ENCODE measurements at places on chromosomes 7 and 10.

GRCh38 chr10:17237915-17238444 lies 9.9 kb downstream of the VIM start:
- no peak overlapping the region for H3K4me3 ChIP-seq
- H3K27me3 ChIP-seq, result no peaks in the 10 kb centered on the region
- H3K27ac ChIP-seq, result no peak overlapping the region
- no peak for DNase-seq
- H3K4me1 ChIP-seq, result no peaks in the 10 kb centered on the region

DNA sequence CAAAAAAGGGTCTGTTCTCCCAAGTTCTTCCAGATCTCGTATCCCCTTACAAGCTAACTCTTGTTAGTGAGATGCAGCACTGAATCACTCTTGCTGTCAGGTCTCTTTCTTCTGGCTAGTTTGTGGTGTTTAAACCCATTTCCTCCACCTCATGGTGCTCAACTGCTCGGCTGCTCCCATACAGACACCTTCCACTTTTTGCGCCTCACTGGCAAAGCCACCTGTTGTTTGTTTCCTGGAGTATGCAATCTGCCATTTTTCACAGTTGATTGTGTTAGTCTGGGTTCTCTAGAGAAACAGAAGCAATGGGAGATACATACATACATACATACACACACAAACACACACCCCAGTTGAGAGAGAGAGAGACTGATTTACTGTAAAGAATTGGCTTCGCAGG lies 124.4 kb upstream of the SP8 start:
- DNase-seq, result no peak
- H3K4me1 ChIP-seq, result no peaks in the 10 kb centered on the region

DNA sequence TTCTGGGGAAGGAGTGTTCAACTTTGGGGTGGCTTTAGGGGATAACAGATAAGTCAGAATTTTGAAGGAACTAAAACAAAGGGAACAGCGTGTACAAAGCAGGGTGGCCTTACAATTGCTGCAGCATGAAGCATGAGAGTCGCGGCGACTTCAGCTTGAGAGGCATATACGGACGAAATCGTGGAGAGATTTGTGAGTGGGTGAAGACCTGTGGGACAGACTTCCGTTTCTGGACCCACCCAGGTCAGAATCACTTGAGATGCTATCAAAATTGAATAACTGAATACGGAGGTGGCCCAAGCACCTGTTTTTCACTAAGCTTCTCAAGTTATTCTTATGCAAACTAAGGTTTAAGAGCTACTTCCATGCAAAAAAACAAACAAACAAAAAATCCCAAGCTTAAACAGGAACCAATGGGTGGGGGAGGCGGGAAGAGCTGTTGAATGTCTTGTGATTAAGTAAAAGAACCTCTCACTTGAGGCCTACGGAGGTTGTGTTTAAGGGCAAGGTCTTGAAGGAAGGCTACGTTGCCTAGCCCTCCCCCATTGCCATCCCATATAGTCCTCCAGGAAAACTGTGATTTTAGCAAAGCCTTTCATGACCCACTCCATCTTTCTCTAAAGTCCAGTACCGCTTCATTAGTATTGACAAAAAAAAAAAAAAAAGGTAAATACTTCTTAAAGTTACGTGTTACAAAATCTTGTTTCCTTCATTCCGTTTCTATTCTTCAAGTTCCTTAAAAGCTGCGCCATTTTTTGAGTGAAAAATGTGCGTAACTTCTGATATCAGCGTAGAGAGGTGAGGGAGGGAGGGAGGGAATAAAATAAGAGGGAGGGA lies 1.3 kb upstream of the TRIM24 start:
- no peak overlapping the region for H3K4me3 ChIP-seq
- no peaks in the 10 kb centered on the region for H3K4me1 ChIP-seq
- no peaks in the 10 kb centered on the region for H3K27me3 ChIP-seq
- H3K36me3 ChIP-seq, result no peaks in the 10 kb centered on the region
- H3K27ac ChIP-seq, result no peak overlapping the region

GRCh38 chr10:86113044-86113443 lies 253.6 kb downstream of the GRID1 start:
- no peak for DNase-seq
- H3K27ac ChIP-seq, result no peak overlapping the region
- no peak overlapping the region for H3K4me3 ChIP-seq
- H3K27me3 ChIP-seq, result no peaks in the 10 kb centered on the region
